ENCODE measurements at places on chromosomes 2 and 18.

DNA sequence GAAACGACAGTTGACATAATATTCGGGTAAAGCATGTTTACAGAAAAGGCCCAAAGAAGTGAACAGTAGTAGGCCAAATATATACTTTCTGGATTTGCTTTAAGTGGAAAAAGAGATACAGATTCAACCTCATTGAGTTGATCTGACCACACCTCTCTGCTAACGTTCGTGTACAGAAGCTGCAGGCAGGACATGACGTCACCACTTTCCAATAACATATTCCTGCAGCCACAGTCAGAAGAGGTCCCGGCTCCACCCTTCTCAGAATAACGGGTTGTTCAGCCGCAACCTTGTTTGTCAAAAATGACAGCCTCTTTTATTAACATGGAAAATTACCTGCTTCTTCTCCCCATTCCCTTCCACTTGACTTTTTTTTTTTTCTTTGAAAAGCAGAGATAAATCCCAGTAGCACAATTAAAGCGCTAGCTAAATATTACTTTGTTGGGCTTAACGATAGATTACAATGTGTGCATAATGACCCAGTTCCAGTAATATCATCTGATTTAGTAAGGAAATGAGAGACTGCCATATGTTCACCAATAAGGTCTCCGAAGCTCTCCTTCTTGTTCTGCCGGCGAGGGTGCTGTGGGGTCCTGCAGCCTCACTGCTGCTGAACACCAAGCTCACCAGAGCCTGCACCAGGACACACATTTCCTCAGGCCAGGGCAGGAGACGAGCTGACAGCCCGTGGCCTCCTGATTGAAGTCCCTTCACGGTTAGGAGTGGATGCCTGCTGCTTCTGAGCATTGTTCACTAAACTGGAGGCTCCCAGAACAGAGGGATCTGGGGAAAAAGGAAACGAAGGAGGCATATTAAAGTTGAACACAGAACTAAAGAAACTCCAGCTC is 451.0 kb upstream of the SALL3 start:
- DNase-seq = no peak

- no peak for DNase-seq
Measured at GRCh38 chr18:79580498-79581171, 99.0 kb upstream of the CTDP1 start.

GRCh38 chr2:104664672-104665071 is 189.2 kb upstream of the POU3F3 start:
- DNase-seq = no peak

- DNase-seq = no peak
Measured at GRCh38 chr2:30266705-30267104, 35.4 kb downstream of the LBH start.
